ENCODE measurements at places on chromosomes 7 and 10. TPM values are rescaled to one million over a fixed set of nuclear protein-coding genes. Genes with fewer than 3 reads are reported as not detected.

GRCh38 chr7:28738412-28738811 is 219.7 kb downstream of the TRIL start:
- DNase-seq: no peak

DNA sequence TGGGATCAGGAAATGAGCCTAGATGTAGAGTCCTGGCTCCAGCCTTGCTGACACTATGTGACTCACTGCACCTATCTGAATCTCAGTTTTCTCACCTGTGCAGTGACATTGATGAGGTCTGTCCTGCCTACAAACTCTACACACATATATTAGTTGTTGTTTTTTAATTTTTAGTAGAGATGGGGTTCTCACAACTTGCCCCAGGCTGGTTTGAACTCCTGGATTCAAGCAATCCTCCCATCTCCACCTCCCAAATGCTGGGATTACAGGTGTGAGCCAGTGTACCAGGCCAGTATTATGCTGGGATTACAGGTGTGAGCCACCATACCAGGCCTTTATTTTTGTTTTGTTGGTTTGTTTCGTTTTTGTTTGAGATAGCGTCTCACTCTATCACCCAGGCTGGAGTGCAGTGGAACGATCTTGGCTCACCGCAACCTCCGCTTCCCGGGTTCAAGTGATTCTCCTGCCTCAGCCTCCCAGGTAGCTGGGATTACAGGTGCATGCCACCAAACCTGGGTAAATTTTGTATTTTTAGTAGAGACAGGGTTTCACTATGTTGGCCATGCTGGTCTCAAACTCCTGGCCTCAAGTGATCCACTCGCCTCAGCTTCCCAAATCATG is 11.8 kb upstream of the DDIT4 start:
- no peak for DNase-seq

DNA sequence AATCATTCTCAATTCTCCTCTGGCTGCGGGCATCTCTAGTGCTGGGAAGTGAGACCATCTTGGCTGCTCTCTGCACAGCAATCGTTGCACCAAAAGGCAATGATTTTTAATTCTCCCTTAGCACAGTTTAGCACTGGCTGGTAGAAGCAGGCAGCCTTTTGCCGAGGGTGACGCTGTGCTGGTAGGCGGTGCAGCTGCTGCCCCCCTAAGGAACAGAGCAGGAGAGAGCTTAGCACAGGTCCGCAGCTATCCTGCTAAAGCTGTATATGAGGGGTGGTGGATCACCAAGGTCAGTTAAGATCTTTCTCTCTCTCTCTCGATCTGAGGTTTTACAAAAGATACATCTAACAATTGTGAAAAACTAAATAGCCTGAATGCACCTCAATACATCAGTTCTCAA is 390.1 kb downstream of the GATA3 start:
- no peak for DNase-seq

GRCh38 chr10:29929006-29929405 is 130.4 kb downstream of the JCAD start:
- DNase-seq: no peak

DNA sequence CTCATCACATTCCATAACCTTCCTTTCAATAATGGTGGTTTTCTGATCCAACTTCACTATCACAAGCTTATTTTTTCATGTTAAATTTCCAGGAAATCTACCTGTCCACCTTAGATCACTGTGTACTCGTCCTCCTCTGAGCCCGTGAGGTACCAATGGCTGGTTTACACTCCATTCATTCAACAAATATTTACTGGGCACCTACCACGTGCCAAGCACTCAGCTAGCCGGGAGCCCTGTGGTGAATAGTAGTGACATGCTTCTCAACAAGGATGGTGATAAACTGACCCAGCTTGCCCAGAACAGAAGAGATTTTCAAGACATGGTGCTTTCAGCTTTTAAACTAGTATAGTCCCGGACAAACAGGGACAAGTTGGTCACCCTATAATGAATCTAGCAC is 98.2 kb downstream of the FAM204A start:
- DNase-seq: no peak

DNA sequence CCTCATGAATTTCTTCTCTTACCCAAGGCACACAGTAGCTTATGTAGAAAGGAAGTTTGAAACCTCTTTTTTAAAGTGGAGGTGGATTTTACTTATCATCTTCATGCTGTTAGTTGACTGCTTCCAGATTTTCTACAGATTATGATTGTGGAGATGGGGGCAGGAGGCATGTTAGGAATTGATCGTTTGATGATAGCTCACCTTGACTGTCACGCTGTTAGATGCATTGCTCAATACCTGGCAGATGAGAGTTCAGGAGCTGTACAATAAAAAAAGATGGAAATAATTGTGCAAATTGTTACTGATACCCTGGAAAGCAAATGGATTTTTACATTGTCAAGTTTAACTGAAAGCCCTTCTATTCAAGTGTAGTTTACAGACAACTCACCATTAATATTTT is 340.3 kb downstream of the PLXDC2 start:
- no peak for DNase-seq

DNA sequence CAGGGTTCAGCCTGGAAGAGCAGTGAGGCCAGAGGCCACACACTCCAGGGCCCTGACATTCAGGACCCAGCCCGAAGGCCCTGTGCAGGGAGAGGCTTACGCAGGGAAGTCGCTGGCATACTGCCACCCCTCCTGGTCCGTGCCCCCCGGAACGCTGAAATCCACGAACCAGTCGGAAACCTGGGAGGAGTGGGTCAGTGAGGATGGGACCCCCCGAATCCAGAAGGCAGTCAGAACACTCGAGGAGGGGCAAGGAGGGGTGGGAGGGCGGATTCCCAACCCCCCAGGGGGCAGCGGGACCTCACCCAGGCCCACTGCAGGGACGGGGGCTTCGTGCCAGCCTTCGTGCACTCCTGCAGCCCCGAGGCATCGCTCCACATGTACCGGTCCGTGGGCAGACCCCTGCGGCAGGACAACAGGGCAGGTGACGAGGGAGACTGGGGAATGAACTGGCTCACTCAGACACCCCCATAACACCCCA is 13.5 kb downstream of the BHLHA15 start:
- no peak for DNase-seq

ZNF485 gene
- 0.80 TPM for total RNA-seq

CPA4 gene
- total RNA-seq: not detected
